ENCODE measurements at places on chromosomes 7 and 10. TPM values are rescaled to one million over a fixed set of nuclear protein-coding genes. Genes with fewer than 3 reads are reported as not detected.

ANXA8 gene
- 35.1 TPM for total RNA-seq

DPP6 gene
- total RNA-seq, result not detected

NANOS1 gene
- 2.8 TPM for total RNA-seq

PCGF5 gene
- total RNA-seq, result 42.6 TPM

EPHB6 gene
- 0.49 TPM for total RNA-seq

KCNMA1 gene
- total RNA-seq, result 43.5 TPM

FRA10AC1 gene
- total RNA-seq, result 4.6 TPM

NUDCD3 gene
- total RNA-seq, result 58.9 TPM

SPAM1 gene
- not detected for total RNA-seq

BNIP3 gene
- total RNA-seq, result 47.1 TPM

LBX1 gene
- total RNA-seq, result not detected

GPR26 gene
- total RNA-seq, result not detected

PKD2L1 gene
- 0.05 TPM for total RNA-seq

SEMA4G gene
- total RNA-seq, result 8.4 TPM

SFTPD gene
- total RNA-seq, result 0.31 TPM

SUN1 gene
- 86.5 TPM for total RNA-seq

LRGUK gene
- 0.39 TPM for total RNA-seq

OSBPL3 gene
- total RNA-seq, result 11.4 TPM

ETV1 gene
- 2.5 TPM for total RNA-seq

BET1 gene
- total RNA-seq, result 21.3 TPM

GATA3 gene
- 4.9 TPM for total RNA-seq

GRM3 gene
- not detected for total RNA-seq

MPP7 gene
- total RNA-seq, result 0.10 TPM

FAM241B gene
- total RNA-seq, result 15.6 TPM

PRSS1 gene
- not detected for total RNA-seq

SYT15 gene
- total RNA-seq, result 2.7 TPM

ATRNL1 gene
- total RNA-seq, result 0.23 TPM

UFSP1 gene
- 4.3 TPM for total RNA-seq

ZNF488 gene
- 11.7 TPM for total RNA-seq

ELFN1 gene
- total RNA-seq, result 0.37 TPM

INSYN2A gene
- 1.5 TPM for total RNA-seq

HOXA2 gene
- total RNA-seq, result 0.81 TPM

KLHDC10 gene
- total RNA-seq, result 13.5 TPM

CCL24 gene
- total RNA-seq, result not detected

OR2A12 gene
- not detected for total RNA-seq

NKX6-2 gene
- total RNA-seq, result 0.48 TPM

TMEM225B gene
- 0.89 TPM for total RNA-seq

NODAL gene
- not detected for total RNA-seq

C7orf33 gene
- total RNA-seq, result not detected

WNT2 gene
- total RNA-seq, result not detected

FEZF1 gene
- total RNA-seq, result not detected

FOXP2 gene
- not detected for total RNA-seq

CPN1 gene
- total RNA-seq, result 0.29 TPM

All from A549 treated with Hydrocortisone at 1 μM for 4 hours (cell line).